ENCODE measurements at places on chromosomes 16 and 17.

GRCh38 chr16:31199430-31200041 is 3.0 kb downstream of the PYCARD start:
- H3K27me3 ChIP-seq: no peaks in the 10 kb centered on the region
- peaks cover 28% of the 10 kb centered on the region for H3K4me1 ChIP-seq
- DNase-seq: no peak
- no peak overlapping the region for H3K27ac ChIP-seq
- no peak overlapping the region for H3K4me3 ChIP-seq

DNA sequence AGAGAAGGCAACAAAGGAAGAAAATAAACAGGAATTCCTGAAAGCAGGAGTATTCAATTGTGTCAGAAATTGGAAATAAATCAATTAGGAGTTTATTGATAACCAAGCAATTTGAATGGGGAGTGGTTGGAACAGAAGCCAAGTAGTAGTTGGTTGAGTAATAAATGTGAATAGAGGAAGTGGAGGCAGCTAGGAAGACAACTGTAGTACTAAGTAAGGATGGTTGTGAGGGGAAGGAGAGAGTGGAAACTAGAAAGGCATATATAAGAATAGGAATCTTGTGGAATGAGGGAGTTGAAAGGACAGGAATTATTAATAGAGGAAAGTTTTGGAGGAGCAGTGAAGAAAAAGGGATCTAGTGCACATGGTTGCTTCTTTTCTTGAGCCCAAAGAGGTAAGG is 34.4 kb downstream of the NFAT5 start:
- no peak for DNase-seq
- no peaks in the 10 kb centered on the region for H3K36me3 ChIP-seq
- no peak overlapping the region for H3K27ac ChIP-seq
- H3K4me3 ChIP-seq: no peak overlapping the region
- no peaks in the 10 kb centered on the region for H3K27me3 ChIP-seq

DNA sequence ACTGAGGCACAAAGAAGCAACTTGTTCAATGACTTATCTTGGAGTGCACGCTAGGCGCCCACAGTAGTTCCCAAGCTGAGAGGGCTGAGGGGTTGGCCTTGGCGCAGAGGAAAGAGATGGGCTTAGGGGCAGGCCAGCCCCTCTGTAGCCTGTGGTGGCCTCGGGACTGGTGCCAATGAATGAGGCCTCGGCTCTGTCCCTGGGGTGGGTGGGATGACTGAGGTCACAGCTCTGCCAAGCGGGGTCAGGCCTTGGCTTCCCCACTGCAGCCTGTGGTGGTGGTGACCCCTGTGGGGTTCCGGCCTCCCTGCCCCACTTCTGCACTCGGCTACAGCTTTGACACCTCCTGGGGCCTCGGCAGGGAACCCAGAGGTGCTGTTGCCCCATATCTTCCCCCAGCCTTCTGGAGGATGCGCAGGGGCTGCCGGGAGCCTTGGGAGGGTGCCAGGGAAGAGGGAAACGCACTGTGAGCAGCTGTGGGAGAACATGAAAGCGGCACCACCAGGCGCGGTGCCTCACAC is 46.0 kb downstream of the BEAN1 start:
- no peaks in the 10 kb centered on the region for H3K4me1 ChIP-seq
- no peaks in the 10 kb centered on the region for H3K36me3 ChIP-seq
- no peak for DNase-seq
- no peak overlapping the region for H3K27ac ChIP-seq

DNA sequence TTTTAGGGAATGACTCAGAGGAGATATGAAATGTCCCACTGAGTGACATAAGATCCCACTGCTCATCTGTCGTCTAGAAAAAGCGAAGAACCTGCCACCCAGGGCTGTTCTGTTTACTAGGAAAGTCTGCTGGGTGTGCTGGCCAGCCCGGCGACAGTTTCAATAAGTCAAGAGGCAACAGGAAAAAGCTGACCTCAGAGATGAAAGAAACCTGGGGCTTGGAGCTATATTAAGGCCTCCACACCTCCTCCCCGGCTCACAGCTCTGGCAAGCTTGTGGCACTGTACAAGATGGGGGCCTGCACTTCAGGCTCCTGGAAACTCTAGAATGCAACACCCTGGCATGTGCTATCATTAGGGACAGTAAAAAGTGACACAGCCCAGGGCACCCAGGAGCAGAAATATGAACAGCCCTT is 10.6 kb downstream of the ZFHX3 start:
- H3K27me3 ChIP-seq: no peaks in the 10 kb centered on the region
- H3K27ac ChIP-seq: no peak overlapping the region
- peaks cover 69% of the 10 kb centered on the region for H3K4me1 ChIP-seq
- H3K4me3 ChIP-seq: no peak overlapping the region
- no peak for DNase-seq

Measured in esophagus squamous epithelium (tissue), 5 donors.